RCC 7860 (cell line): ENCODE measurements at places on chromosomes 2 and 18.

DNA sequence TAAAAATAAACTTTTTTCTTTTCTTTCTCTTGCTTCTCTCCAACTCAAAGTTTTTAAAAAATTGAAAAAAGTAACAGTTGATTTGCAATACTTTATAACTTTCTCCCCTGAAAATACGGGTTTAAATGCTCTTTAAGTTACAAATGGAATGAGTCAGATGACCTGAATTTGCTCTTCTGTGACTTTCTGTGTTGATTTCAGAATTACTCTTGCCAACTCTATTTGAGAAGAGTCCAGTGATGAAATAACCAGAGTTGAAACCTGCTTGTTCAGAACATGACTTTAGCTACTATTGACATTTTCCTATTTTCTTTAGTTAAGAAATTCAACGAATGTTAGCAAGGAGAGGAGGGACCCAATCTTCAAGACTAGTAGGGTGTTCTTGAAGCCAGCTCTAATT, 146.1 kb upstream of the ZSWIM2 start:
- no peak for DNase-seq

GRCh38 chr2:67581751-67582150, 184.6 kb downstream of the ETAA1 start:
- DNase-seq = peak; percentile 25

DNA sequence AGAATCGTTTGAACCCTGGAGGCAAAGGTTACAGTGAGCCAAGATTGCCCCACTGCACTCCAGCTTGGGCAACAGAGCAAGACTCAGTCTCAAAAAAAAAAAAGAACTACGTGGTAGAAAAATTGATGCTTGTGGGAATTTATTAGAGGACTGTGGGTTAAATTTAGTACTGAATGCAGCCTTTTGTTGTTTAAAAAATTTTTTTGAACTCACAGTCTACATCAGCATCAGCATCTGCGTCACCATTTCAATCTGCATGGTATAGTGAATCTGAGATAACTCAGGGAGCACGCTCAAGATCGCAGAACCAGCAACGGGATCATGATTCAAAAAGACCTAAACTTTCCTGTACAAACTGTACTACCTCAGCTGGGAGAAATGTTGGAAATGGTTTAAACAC, 30.5 kb downstream of the MARCHF7 start:
- DNase-seq = no peak

DNA sequence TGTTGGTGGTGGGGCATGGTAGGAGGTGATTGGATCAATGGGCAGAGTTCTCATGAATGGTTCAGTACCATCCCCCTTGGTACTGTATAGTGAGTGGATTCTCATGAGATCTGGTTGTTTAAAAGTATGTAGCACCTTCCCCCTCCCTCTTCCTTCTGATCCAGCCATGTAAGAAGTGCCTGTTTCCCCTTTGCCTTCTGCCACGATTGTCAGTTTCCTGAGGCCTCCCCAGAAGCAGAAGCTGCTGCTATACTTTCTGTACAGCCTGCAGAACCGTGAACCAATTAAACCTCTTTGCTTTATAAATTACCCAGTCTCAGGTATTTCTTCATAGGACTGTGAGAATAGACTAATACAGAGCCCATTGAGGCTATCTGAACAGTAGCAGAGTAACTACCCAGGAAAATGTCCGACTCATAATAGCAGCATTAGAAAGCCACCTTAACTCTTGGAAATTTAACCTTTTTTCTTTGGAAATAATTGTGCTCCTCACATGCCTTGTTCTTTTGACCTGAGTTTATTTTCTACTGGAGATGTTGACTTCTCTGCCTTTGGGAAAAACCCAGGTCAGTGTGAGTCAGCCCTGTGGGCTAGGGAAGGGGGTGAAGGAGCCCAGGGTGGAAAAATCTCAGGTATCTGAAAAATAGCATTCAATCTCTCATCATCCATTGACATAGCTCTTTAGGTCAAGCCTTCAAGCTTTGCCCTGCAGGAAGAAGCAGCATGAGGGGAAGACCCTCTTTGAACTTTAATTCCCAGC, 18.1 kb downstream of the CYP1B1 start:
- DNase-seq = peak; percentile 43
